ENCODE measurements at places on chromosomes 6 and 20.

DNA sequence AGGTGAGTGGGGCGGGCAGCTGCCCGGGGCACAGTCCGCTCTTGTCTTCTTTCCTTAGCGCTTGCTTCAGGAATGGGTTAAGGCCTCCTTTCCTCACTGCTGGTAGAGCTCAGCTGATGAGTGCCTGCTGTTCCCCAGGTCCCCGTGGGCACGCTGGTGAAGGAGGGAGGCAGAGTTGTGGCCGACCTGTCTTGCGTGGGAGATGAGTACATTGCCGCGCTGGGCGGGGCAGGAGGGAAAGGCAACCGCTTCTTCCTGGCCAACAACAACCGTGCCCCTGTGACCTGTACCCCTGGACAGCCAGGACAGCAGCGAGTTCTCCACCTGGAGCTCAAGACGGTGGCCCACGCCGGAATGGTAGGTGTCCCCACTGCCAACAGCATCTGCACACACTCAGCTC is 15.7 kb downstream of the MTG2 start:
- no peak for DNase-seq

DNA sequence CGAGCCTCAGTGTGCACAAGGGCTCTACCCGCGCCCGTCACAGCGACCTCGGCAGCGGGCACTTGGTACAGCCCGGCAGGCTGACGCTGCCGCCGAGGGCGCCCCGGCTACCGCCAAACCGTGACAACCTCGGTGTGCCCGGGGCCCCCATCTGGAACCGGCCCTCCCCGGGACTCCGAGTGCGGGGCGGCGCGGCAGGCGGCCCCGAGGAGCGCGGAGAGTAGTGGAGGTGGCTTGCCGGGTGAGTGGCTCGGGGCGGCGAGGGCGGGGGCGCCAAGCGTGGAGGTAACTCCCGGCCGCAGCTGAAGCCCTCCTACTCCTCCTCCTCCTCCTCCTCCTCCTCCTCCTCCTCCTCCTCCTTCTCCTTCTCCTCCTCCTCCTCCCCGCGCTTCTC is at the start of gene ISM1:
TSS of gene ISM1 (plus strand) at position 371 of the 394 bp plus-strand sequence. CDS start 503 bp downstream, outside the sequence.
- peak; percentile 52 for DNase-seq

- DNase-seq, result no peak
Measured at GRCh38 chr20:35355372-35355771, 56.4 kb downstream of the UQCC1 start.

- DNase-seq, result no peak
Measured at GRCh38 chr20:46576774-46577395, 26.4 kb upstream of the OCSTAMP start.

GRCh38 chr6:44667226-44667625 is 279.7 kb downstream of the CDC5L start:
- no peak for DNase-seq

DNA sequence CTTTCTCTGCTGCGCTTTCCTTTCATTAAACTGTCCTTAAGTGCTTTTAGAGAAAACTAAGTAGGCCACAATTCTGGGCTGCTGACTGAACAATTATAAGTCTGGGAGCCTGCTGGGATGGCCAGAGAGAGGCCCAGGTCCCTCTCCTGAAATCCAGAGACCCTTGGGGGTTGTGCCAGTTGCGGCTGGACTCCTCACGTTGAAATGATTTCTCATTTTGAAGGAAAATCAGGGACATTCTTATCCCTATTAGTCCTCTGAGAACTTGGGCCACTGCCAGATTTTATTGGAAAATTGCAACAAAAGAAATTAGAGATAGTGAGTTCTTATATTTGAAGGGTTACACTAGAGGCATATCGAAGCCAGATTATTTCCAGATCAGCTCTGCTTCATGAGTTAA is 145.1 kb downstream of the CLIC5 start:
- DNase-seq, result no peak

DNA sequence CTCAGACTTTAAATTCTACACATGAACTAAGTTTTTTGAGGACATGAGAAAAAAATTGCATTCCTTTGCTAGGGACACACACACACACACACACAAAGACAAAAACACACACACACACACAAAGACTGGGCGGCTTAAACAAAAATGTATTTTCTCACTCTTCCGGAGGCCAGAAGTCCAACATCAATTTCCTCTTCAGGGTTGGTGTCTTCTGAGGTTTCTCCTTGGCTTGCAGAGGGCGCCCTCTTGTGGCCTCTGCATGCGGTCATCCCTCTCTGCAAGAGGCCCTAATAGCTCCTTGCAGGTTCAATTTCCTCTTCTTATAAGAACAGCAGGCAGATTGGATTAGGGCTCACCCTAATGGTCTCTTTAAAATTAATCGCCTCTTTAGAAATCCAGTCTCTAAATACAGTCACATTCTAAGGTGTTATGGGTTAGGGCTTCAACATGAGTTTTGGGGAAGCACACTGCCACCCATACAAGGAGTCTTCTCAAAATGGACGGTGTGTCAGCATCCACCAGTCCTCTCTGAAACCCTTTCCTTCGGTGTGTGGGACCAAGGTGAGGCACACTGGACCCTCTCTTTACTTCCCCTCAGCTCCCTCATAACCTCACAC is 61.4 kb downstream of the GPR6 start:
- DNase-seq, result peak; percentile 77
